ENCODE measurements at places on chromosomes 5 and 9.

- no peak for DNase-seq
Measured at GRCh38 chr5:95102080-95102479, 182.8 kb downstream of the MCTP1 start.

DNA sequence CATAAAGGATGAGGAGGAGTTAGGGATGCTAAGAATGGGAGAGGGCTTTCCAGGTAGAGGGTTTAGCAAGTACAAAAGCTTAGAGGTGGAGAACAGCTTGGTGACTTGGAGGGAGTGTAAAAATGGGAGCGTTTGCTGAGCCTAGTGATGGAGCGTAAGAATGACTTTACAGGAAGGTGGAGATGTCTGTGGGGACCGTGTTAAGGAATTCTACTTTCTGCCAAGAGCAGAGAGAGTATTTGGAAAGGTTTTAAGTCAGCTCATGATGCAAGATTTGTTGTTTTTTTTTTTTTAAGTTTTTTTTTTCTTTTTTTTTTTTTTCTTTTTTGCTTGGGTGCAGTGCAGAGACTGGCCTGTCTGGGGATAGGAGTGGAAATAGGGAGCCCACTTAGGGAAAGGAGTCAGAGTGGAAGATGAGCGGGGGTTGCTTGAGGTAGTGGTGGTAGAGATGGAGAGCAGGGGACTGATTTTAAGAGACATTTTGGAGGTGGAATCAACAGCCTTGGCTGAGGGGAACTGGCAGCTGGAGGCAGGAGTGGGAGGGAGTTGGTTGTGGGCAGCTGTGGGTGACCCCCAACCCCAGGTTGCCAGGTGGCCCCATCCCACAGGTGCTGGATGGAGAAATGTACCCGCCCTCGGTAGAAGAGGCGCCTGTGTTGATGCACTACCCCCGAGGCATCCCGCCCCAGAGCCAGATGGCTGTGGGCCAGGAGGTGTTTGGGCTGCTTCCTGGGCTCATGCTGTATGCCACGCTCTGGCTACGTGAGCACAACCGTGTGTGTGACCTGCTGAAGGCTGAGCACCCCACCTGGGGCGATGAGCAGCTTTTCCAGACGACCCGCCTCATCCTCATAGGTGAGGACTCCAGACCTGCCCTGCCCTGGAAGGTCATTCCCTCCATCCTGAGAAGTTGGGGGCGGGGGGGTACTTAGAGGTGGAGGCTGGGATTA lies 12.4 kb downstream of the PTGS1 start:
- DNase-seq, result no peak

- DNase-seq, result no peak
Measured at GRCh38 chr5:116859666-116860320, 285.2 kb upstream of the SEMA6A start.

GRCh38 chr5:180120237-180121101 lies 48.9 kb upstream of the RNF130 start:
- no peak for DNase-seq

- no peak for DNase-seq
Measured at GRCh38 chr5:118597543-118597942, 390.8 kb downstream of the DTWD2 start.

- no peak for DNase-seq
Measured at GRCh38 chr9:108784998-108785397, 70.8 kb downstream of the ACTL7B start.

GRCh38 chr5:137218896-137219295 lies 280.2 kb downstream of the SPOCK1 start:
- DNase-seq, result no peak

- no peak for DNase-seq
Measured at GRCh38 chr5:77560677-77561263, 68.7 kb upstream of the WDR41 start.

- DNase-seq, result no peak
Measured at GRCh38 chr5:116355819-116356601, 218.6 kb downstream of the SEMA6A start.

GRCh38 chr5:31492869-31493268 lies 39.0 kb downstream of the DROSHA start:
- no peak for DNase-seq

GRCh38 chr9:16243798-16244197 lies 626.7 kb downstream of the BNC2 start:
- DNase-seq, result no peak

DNA sequence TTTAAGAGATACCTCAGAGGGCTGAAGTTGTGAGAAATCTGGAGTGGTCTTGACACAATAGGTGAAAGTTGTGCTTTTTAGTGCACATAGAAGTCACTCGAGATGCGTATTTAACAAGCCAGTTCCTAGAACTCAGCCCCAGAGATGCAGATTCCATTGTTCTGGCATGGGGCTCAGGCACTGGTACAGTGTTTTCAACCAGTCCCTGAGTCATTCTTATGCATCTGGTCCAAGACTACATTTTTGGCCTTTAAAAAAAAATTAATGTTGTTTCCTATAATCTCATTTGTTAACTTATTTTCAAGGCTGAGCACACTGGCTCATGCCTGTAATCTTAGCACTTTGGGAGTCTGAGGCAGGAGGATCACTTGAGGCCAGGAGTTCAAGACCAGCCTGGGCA lies 29.6 kb downstream of the PTTG1 start:
- no peak for DNase-seq

All from activated naive CD4-positive, alpha-beta T cell treated with anti-CD3 and anti-CD28 coated beads for 36 hours (primary cell).